ENCODE measurements at places on chromosomes 1 and 21.

DNA sequence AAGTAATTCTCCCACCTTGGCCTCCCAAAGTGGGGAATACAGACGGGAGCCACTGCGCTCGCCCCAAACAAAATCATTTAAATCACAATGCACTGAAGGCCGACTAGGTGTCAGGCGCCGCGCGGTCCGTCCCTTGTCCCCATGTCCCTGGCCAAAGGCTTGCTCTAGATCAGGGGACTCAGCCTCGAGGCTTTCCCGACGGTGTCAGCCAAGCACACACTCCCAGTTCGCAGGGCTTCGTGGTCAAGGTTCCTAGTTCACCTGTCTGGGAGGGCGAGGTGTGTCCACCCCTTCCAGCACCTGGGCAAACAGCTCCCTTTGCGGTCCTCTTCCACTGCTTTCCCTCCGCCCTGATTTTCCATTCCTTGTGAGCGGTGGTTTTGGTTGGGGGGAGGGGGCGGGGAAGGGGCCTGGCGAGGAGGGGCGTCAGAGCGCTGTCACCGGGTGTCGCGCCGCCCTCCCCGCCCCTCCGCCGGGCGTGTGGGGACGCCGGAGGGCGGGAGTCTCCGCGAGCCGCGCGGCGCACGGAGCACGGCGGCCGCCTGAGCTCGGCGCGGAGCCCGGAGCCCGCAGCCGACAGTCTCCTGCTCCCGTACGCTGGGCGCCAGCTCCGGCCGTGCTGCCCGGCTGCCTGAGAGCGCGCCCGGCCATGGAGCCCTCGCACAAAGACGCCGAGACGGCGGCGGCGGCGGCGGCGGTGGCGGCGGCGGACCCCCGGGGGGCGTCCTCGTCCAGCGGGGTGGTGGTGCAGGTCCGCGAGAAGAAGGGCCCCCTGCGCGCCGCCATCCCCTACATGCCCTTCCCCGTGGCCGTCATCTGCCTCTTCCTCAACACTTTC, at the start of gene STUM:
TSS of gene STUM (plus strand) at position 509 of the 838 bp plus-strand sequence. CDS start at position 650, 141 bp downstream.
- H3K36me3 ChIP-seq: no peaks in the 10 kb centered on the region
- peaks cover 64% of the 10 kb centered on the region for H3K27me3 ChIP-seq
- peaks cover 14% of the 10 kb centered on the region for H3K4me1 ChIP-seq
- no peak within 1 kb of the TSS for H3K27ac ChIP-seq
- DNase-seq: peak; percentile 51

DNA sequence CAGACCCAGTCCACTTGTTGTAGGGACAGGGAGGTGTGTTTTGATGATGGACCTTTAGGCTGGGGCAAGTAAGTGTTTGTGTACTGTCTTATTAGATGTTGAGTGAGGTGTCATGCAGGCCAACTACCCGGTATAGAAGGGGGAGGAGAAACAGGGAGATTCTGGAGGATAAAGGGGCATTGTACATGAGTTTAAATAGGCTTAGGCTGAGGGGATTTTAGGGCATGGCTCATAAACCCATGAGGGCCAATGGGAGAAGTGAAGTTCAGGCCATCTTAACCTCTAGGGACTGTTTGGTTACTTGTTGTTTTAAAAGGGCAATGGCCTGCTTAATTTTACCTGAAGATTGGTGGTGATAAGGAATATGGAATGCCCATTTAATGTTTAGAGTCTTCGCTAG, 38.2 kb upstream of the PLA2G5 start:
- DNase-seq: no peak
- no peaks in the 10 kb centered on the region for H3K4me1 ChIP-seq
- H3K4me3 ChIP-seq: no peak overlapping the region
- peaks cover 37% of the 10 kb centered on the region for H3K27me3 ChIP-seq
- H3K27ac ChIP-seq: no peak overlapping the region
- H3K36me3 ChIP-seq: no peaks in the 10 kb centered on the region

DNA sequence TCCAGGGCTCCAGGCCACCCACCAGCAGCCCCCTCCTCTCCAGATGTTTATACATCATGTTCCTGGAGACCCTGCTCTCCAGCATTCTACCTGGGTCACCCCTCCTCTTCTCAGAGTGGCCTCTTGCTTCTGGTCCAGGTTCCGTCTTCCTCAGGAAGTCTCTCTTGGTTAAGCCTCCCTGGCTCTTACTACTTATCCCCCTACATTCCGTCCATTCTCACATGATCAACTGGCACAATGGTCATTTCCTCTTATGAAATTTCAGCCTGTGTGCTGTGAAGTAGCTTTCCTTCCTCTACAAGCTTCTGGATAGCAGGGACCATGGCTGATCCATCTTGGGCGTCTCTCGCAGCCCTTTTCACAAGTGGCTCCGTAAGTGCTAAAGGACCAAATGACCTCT, 33.9 kb upstream of the ATP2B4 start:
- DNase-seq: no peak
- no peak overlapping the region for H3K4me3 ChIP-seq
- peaks cover 9% of the 10 kb centered on the region for H3K4me1 ChIP-seq
- H3K27me3 ChIP-seq: no peaks in the 10 kb centered on the region
- no peak overlapping the region for H3K27ac ChIP-seq

DNA sequence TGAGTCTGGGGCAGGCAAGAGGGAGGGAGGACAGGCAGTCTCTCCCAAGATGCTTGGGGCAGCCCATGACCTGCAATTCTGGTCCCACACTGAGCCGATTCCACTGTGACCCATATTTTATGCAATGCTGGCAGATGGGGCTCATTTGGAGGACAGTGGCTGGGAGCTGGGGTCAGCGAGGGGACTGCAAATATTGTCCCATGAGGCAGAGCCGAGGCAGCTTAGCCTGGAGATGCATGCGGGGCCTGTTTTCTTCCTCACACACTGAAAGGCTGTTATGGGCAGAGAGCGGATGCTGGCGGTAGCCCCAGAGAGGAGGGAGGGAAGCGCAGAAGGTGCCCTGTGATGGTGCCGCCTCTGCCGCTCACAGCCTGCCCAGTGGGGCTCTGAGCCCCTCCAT, 128.5 kb upstream of the POU3F1 start:
- no peak overlapping the region for H3K4me3 ChIP-seq
- H3K36me3 ChIP-seq: no peaks in the 10 kb centered on the region
- H3K27ac ChIP-seq: no peak overlapping the region
- no peak for DNase-seq
- H3K4me1 ChIP-seq: no peaks in the 10 kb centered on the region

- H3K4me3 ChIP-seq: no peak overlapping the region
- DNase-seq: no peak
- no peak overlapping the region for H3K27ac ChIP-seq
- H3K27me3 ChIP-seq: no peaks in the 10 kb centered on the region
These were observed 49.4 kb downstream of the LEPR start for GRCh38 chr1:65469889-65470340.

DNA sequence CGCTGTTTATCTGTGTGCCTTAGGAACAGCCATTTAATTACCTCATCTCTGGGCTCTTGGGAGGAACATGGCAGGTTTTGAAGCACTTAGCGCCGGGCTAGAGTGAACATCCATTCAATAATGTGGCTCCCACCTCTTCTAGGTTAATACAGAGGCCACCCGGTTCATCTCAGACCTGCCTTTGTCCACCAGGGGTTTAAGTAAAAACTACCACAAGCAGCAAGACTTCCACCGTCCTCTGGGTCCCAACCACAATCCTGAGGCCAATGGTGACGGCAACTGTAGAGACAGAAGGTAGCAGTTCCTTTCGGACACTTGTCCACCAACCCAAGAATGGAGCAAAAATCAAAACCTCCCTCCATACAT, 924 bp upstream of the DDOST start:
- H3K27me3 ChIP-seq: no peaks in the 10 kb centered on the region
- peaks cover 48% of the 10 kb centered on the region for H3K4me1 ChIP-seq
- no peak for DNase-seq
- peak overlapping the region; percentile 97 for H3K4me3 ChIP-seq

- H3K27ac ChIP-seq: peak overlapping the region; percentile 86
- H3K36me3 ChIP-seq: no peaks in the 10 kb centered on the region
- H3K4me3 ChIP-seq: peak overlapping the region; percentile 81
- H3K27me3 ChIP-seq: no peaks in the 10 kb centered on the region
These were observed 31.8 kb upstream of the JUN start for GRCh38 chr1:58815686-58816071.

GRCh38 chr1:41465741-41466140, 18.7 kb downstream of the EDN2 start:
- no peaks in the 10 kb centered on the region for H3K4me1 ChIP-seq
- no peaks in the 10 kb centered on the region for H3K36me3 ChIP-seq
- H3K27me3 ChIP-seq: no peaks in the 10 kb centered on the region
- no peak overlapping the region for H3K4me3 ChIP-seq
- no peak for DNase-seq

GRCh38 chr1:154798645-154799044, 71.4 kb downstream of the KCNN3 start:
- H3K4me3 ChIP-seq: no peak overlapping the region
- H3K4me1 ChIP-seq: peaks cover 1% of the 10 kb centered on the region
- DNase-seq: no peak
- no peak overlapping the region for H3K27ac ChIP-seq
- no peaks in the 10 kb centered on the region for H3K36me3 ChIP-seq
- peaks cover 3% of the 10 kb centered on the region for H3K27me3 ChIP-seq

DNA sequence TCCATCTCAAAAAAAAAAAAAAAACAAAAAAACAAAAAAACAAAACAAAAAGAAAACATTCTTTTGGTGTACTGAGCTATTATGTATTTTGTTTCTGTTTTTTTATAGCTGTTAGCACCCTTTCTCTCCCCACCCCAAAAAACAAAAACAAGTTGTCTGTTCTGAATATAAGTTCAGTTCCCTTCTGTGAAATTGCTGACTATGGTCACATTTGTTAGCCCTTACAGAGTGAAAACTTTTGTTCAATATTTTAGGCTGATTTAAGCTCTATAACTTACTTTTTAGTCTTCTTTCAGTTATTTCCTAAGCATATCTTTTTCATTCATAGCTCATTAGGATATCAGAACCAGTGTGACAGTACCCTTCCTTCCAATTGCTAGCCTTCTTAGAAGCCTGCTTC, 1056.6 kb upstream of the NCAM2 start:
- no peaks in the 10 kb centered on the region for H3K36me3 ChIP-seq
- H3K27me3 ChIP-seq: no peaks in the 10 kb centered on the region
- no peak for DNase-seq

DNA sequence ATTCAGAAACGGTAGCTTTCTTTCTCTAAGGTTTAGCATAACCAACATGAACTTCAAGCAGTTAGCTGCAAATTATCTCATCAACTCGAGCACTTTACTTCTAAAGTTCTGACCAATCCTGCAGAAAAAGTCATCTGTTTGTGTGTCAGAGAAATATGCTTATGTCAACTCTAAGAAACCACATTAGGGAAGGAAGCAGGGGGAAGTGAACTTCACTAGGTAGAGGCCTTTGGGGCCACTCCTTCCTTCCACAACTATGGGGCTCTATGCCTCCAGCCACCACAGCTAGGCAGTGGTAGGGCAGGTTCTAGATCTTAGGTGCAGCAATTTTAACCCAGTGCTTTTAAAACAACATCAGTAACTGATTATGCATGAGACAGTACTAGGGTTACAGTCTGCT, 375.9 kb downstream of the DSCAM start:
- H3K27me3 ChIP-seq: no peaks in the 10 kb centered on the region
- no peak overlapping the region for H3K27ac ChIP-seq
- DNase-seq: no peak
- H3K4me3 ChIP-seq: no peak overlapping the region

GRCh38 chr1:19113697-19114092, 96.4 kb downstream of the UBR4 start:
- H3K27ac ChIP-seq: no peak overlapping the region
- no peak overlapping the region for H3K4me3 ChIP-seq
- no peaks in the 10 kb centered on the region for H3K27me3 ChIP-seq
- H3K4me1 ChIP-seq: no peaks in the 10 kb centered on the region

DNA sequence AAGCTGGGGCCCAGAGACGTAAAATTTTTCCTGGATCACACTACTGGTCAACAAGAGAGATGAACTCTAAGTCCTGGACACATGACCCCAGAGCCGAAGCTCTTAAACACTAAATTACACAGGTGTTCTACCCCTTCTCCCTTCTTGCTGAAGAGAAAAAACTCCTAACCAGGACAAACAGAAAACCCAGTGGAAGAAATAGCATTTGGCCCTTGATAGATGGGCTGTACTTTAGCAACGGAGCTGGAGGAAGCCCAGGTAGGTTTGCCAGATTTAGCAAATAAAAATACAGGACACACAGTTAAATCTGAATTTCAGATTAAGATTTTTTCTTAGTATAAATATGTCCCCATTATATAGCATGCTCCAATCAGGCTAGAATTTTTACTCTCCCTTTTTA, 72.7 kb downstream of the DIRAS3 start:
- H3K27ac ChIP-seq: no peak overlapping the region
- no peaks in the 10 kb centered on the region for H3K36me3 ChIP-seq
- H3K4me1 ChIP-seq: no peaks in the 10 kb centered on the region
- no peaks in the 10 kb centered on the region for H3K27me3 ChIP-seq
- DNase-seq: no peak

- no peaks in the 10 kb centered on the region for H3K4me1 ChIP-seq
- peaks cover 35% of the 10 kb centered on the region for H3K27me3 ChIP-seq
- H3K27ac ChIP-seq: no peak overlapping the region
- DNase-seq: no peak
These were observed 65.8 kb upstream of the BCL9 start for GRCh38 chr1:147475488-147475887.

GRCh38 chr21:15809818-15810217, 80.0 kb downstream of the USP25 start:
- DNase-seq: no peak
- H3K4me3 ChIP-seq: no peak overlapping the region
- H3K27me3 ChIP-seq: no peaks in the 10 kb centered on the region
- H3K36me3 ChIP-seq: peaks cover 83% of the 10 kb centered on the region
- peaks cover 13% of the 10 kb centered on the region for H3K4me1 ChIP-seq

GRCh38 chr1:183101841-183102276, 78.6 kb downstream of the LAMC1 start:
- H3K4me1 ChIP-seq: no peaks in the 10 kb centered on the region
- H3K4me3 ChIP-seq: no peak overlapping the region
- peaks cover 6% of the 10 kb centered on the region for H3K27me3 ChIP-seq
- DNase-seq: no peak
- H3K27ac ChIP-seq: no peak overlapping the region

DNA sequence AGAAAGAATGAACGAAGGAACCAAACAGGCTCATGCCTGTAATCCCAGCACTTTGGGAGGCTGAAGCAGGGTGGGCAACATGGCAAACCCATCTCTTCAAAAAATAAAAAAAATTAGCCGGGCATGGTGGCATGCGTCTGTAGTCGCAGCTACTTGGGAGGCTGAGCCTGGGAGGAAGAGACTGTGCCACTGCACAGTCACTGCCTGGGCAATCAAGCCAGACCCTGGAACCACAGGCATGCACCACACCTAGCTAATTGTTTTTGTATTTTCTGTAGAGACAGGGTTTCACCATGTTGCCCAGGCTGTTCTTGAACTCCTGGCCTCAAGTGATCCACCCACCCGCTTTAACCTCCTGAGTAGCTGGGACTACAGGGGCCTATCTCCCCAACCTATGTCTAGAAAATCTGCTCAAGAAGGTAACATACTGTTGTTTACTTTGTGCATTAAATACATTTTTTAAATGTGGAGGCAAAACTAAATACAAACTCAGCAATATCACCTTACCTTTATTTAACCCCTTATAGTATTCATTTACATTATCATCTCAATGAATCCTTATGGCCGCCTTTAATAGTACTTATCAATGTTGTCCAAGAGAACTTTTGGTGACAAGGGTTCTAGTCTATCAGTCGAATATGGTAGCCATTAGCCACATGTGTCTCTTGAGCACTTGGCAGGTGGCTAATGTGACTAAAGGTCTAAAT, 2.7 kb downstream of the KHDC4 start:
- DNase-seq: no peak
- H3K27ac ChIP-seq: peak overlapping the region; percentile 89
- H3K27me3 ChIP-seq: no peaks in the 10 kb centered on the region
